K562 (cell line): ENCODE measurements at places on chromosomes 4 and X. TPM values are rescaled to one million over a fixed set of nuclear protein-coding genes. Genes with fewer than 3 reads are reported as not detected.

CT45A10 gene
- 107 and 108 TPM in 2 replicates for total RNA-seq

OR13H1 gene
- not detected in 2 replicates for total RNA-seq

RADX gene
- total RNA-seq = 0.09 and 0.13 TPM in 2 replicates

SOD3 gene
- 0.31 and 0.36 TPM in 2 replicates for total RNA-seq

DNA sequence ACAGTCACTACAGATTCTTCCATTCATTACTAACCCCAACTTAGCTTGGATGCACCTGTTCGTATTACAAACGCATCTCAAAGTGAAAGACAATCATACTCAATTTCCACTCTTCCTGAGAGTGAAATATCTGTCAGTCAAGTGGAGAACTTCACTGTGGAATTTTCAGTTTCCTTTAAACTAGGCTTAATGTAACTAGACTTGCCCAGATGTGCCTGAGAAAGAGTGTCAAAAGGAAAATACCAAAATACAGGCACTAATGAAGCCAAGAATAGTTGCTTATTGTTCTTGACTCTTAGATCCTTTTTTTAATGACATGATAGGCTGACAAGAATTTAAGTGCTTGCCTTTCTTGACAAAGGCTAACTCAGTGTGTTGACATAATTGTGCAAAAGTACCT lies 72.4 kb upstream of the NR3C2 start:
- H3K4me3 ChIP-seq = no peak overlapping the region
- no peaks in the 10 kb centered on the region for H3K27me3 ChIP-seq
- H3K36me3 ChIP-seq = no peaks in the 10 kb centered on the region

DNA sequence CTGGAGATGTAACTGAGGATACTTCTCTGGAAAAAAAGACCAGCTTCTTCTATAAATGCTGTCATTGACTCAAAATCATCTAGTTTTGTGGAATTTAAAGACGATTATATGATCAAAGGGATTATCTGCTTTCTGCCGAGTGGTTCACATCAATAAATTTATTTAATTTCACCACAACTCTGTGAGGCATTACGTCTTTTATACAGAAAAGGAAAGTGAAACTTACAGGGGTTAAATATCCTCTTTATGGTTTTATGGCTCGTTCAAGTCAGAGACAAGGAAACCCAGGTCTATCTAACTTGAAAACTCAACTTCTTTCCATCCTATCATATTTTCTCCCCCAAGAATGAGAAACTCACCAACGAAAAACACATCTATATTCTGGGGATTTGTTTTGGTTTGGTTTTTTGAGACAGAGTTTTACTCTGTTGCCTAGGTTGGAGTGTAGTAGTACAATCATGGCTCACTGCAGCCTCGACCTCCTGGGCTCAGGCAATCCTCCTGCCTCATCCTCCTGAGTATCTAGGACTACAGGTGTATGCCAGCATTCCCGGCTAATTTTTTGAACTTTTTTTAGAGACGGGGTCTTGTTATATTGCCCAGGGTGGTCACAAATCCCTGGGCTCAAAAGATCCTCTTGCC lies 377.9 kb upstream of the EMCN start:
- no peaks in the 10 kb centered on the region for H3K27me3 ChIP-seq
- no peaks in the 10 kb centered on the region for H3K4me1 ChIP-seq
- H3K27ac ChIP-seq = no peak overlapping the region
- no peak for DNase-seq
- H3K4me3 ChIP-seq = no peak overlapping the region
- H3K36me3 ChIP-seq = no peaks in the 10 kb centered on the region

DNA sequence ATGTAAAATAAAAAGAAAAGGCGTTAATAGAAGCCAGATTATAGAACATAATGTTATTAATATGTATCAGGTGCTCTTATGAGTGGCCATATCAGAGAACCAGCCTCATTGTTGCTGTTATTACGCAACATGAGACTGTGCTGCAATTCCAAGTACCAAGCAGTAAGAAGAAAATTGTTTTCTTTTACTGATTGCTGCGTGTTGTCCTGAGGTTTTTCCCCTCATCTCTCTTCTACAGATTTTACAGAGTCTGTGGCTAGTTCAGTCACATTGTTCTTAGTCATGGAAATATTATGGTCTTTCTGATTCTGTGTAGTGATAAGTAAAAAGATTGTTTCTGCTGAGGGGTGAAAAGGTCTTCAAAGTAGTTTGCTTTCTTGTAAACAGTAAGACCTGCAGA lies 55.9 kb downstream of the NPNT start:
- H3K36me3 ChIP-seq = no peaks in the 10 kb centered on the region
- H3K4me3 ChIP-seq = no peak overlapping the region
- no peak overlapping the region for H3K27ac ChIP-seq
- no peaks in the 10 kb centered on the region for H3K4me1 ChIP-seq

DNA sequence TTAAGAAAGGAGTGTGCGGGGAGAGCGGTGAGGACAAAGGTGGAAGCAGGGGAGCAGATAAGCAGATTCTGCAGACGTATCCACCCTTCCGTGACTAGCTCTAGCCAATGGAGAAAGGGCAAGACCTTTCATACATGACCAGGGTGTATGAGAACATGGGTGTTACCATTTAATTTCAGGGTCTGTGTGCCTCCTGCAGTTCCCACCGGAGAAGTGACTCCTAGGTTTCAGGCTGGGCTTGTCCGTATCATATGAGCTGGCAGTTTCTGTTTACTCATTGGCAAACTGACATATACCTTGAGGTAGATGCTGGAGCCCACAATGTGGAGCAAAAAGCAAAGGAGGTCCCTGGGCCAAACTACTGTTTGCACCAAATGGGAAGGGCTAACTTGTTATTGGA lies 6.8 kb downstream of the RBM47 start:
- no peak overlapping the region for H3K4me3 ChIP-seq
- no peaks in the 10 kb centered on the region for H3K36me3 ChIP-seq
- H3K4me1 ChIP-seq = no peaks in the 10 kb centered on the region; the same call in 2 of the 3 replicates
- H3K27ac ChIP-seq = no peak overlapping the region
- H3K27me3 ChIP-seq = peaks cover 45% of the 10 kb centered on the region

- H3K27me3 ChIP-seq = no peaks in the 10 kb centered on the region
- H3K4me1 ChIP-seq = no peaks in the 10 kb centered on the region
- H3K36me3 ChIP-seq = no peaks in the 10 kb centered on the region
- no peak overlapping the region for H3K27ac ChIP-seq
- H3K4me3 ChIP-seq = no peak overlapping the region
Measured at GRCh38 chr4:84177831-84178542, 321.1 kb downstream of the NKX6-1 start.

- H3K36me3 ChIP-seq = peaks cover 71% of the 10 kb centered on the region
- H3K27ac ChIP-seq = no peak overlapping the region
- H3K4me3 ChIP-seq = no peak overlapping the region
- H3K4me1 ChIP-seq = no peaks in the 10 kb centered on the region
- DNase-seq = no peak
Measured at GRCh38 chr4:75948822-75949444, 8.1 kb upstream of the NAAA start.

GRCh38 chrX:153499876-153500275 lies 5.1 kb downstream of the BGN start:
- H3K4me1 ChIP-seq = no peaks in the 10 kb centered on the region; the same call in 2 of the 3 replicates
- no peak overlapping the region for H3K4me3 ChIP-seq
- no peak overlapping the region for H3K27ac ChIP-seq
- no peaks in the 10 kb centered on the region for H3K36me3 ChIP-seq
- peaks cover 36% of the 10 kb centered on the region for H3K27me3 ChIP-seq

DNA sequence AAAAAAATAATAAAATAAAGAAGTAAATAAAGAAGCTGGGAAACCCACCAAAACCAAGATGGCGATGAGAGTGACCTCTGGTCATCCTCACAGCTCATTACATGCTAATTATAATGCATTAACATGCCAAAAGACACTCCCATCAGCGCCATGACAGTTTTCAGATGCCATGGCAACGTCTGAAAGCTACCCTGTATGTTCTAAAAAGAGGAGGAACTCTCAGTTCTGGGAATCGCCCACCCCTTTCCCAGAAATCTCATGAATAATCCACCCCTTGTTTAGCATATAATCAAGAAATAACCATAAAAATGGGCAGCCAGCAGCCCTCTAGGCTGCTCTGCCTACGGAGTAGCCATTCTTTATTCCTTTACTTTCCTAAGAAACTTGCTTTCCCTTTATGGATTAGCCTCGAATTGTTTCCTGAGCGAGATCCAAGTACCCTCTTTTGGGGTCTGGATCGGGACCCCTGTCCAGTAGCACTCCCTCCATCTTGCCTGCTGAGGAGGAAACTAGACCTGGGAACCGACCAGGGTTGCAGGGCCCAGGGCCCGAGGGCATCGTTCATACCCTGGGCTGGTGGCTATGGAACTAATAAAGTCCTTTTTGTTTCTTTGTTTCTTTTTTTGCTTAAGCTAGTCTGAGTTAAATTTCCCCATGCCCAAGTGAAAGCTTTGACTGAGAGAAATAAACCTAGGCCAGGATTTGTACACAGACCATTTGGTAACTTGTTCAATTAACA lies 30.9 kb downstream of the HTT-AS start:
- peaks cover 40% of the 10 kb centered on the region for H3K27me3 ChIP-seq
- peaks cover 18% of the 10 kb centered on the region for H3K4me1 ChIP-seq
- H3K4me3 ChIP-seq = no peak overlapping the region
- H3K36me3 ChIP-seq = no peaks in the 10 kb centered on the region
- DNase-seq = no peak

DNA sequence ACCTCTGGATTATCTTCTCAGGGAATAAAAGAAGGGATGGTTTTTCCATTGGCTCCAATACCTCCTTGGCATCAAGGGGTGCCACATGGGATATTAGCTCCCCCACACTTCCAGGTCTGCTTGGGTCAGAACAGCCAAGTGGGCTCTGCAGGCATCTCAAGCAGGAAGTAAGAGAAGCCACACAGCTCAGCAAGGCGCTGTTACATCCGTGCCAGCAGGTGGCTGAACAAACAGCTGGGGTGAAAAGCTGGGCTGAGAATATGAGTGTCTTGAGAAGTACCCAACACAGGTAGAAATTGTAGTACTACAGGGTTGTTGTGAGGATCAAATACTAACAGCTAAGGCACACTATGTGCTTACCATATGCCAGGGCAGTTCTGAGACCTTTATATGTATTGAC lies 76.7 kb upstream of the TMEM150C start:
- DNase-seq = no peak
- H3K27ac ChIP-seq = no peak overlapping the region

GRCh38 chr4:128528793-128529553 lies 241.4 kb upstream of the PGRMC2 start:
- peaks cover 6% of the 10 kb centered on the region; the same call in 2 of the 3 replicates for H3K4me1 ChIP-seq
- no peaks in the 10 kb centered on the region for H3K36me3 ChIP-seq
- H3K4me3 ChIP-seq = no peak overlapping the region
